ENCODE measurements at places on chromosomes 3 and 15. TPM values are rescaled to one million over a fixed set of nuclear protein-coding genes. Genes with fewer than 3 reads are reported as not detected.

Gene CCDC39
- 2.2 TPM for total RNA-seq

Gene GANC
- 122 TPM for total RNA-seq

- no peak overlapping the region for H3K27ac ChIP-seq
- peaks cover 5% of the 10 kb centered on the region for H3K4me1 ChIP-seq
- DNase-seq = no peak
- peaks cover 10% of the 10 kb centered on the region for H3K36me3 ChIP-seq
- H3K4me3 ChIP-seq = no peak overlapping the region
These were observed 65.3 kb downstream of the MEIS2 start for GRCh38 chr15:37034835-37035748.

- no peaks in the 10 kb centered on the region for H3K36me3 ChIP-seq
- H3K4me1 ChIP-seq = no peaks in the 10 kb centered on the region
- DNase-seq = no peak
- H3K27me3 ChIP-seq = no peaks in the 10 kb centered on the region
These were observed 1016.0 kb downstream of the MCTP2 start for GRCh38 chr15:95247071-95247984.

- no peak overlapping the region for H3K27ac ChIP-seq
- no peak for DNase-seq
- H3K4me1 ChIP-seq = no peaks in the 10 kb centered on the region
- H3K36me3 ChIP-seq = no peaks in the 10 kb centered on the region
These were observed 507.1 kb downstream of the IGSF11 start for GRCh38 chr3:118527514-118528044.

GRCh38 chr3:119359476-119360326 lies 65.5 kb downstream of the ARHGAP31 start:
- DNase-seq = no peak
- peaks cover 59% of the 10 kb centered on the region for H3K4me1 ChIP-seq
- no peaks in the 10 kb centered on the region for H3K36me3 ChIP-seq
- H3K4me3 ChIP-seq = no peak overlapping the region
- H3K27ac ChIP-seq = no peak overlapping the region

GRCh38 chr15:41804361-41804760 lies 23.5 kb upstream of the JMJD7 start:
- H3K27me3 ChIP-seq = no peaks in the 10 kb centered on the region
- H3K27ac ChIP-seq = no peak overlapping the region
- H3K36me3 ChIP-seq = peaks cover 19% of the 10 kb centered on the region
- H3K4me1 ChIP-seq = no peaks in the 10 kb centered on the region
- no peak for DNase-seq

GRCh38 chr3:131883711-131884407 lies 151.0 kb downstream of the CPNE4 start:
- no peak for DNase-seq
- no peaks in the 10 kb centered on the region for H3K27me3 ChIP-seq
- no peaks in the 10 kb centered on the region for H3K4me1 ChIP-seq
- no peaks in the 10 kb centered on the region for H3K36me3 ChIP-seq

GRCh38 chr15:58443308-58443707 lies 11.5 kb downstream of the LIPC start:
- H3K27ac ChIP-seq = no peak overlapping the region
- H3K27me3 ChIP-seq = no peaks in the 10 kb centered on the region
- no peak for DNase-seq
- peaks cover 33% of the 10 kb centered on the region for H3K4me1 ChIP-seq

GRCh38 chr3:151278230-151278629 lies at the start of gene P2RY14:
P2RY14 (minus strand) TSS chr3:151278542; CDS start chr3:151214316, 64,226 bp downstream.
- no peak within 1 kb of the TSS for H3K4me3 ChIP-seq
- DNase-seq = no peak
- H3K36me3 ChIP-seq = no peaks in the 10 kb centered on the region

GRCh38 chr3:113186566-113186965 lies 24.8 kb upstream of the BOC start:
- H3K27me3 ChIP-seq = no peaks in the 10 kb centered on the region
- DNase-seq = no peak
- H3K27ac ChIP-seq = no peak overlapping the region
- H3K4me1 ChIP-seq = no peaks in the 10 kb centered on the region
- H3K4me3 ChIP-seq = no peak overlapping the region

- no peak for DNase-seq
- peak overlapping the region; percentile 87 for H3K27ac ChIP-seq
- peaks cover 13% of the 10 kb centered on the region for H3K4me1 ChIP-seq
These were observed 635 bp downstream of the TUBGCP5 start for GRCh38 chr15:23038726-23039142.

DNA sequence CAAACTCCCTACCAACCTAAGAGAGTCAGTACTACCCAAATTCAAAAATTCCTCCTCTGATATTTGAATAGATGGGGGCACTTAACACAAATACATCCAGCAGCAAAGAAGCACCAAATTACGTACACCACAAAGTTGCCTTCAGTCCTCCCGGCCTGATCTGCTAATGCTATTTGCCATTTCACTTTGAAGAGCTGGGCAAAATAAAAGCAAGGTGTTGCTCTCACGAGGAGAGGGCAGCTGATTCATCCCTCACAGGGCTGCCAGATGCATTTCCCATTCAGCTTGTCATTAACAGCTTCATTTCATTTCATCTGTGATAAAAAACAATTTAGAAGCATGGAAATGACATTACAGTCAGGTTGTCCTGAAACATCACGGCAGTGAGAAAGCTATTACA lies 283.4 kb upstream of the VEPH1 start:
- H3K4me3 ChIP-seq = no peak overlapping the region
- no peaks in the 10 kb centered on the region for H3K36me3 ChIP-seq
- no peak overlapping the region for H3K27ac ChIP-seq
- H3K4me1 ChIP-seq = peaks cover 6% of the 10 kb centered on the region
- DNase-seq = no peak

DNA sequence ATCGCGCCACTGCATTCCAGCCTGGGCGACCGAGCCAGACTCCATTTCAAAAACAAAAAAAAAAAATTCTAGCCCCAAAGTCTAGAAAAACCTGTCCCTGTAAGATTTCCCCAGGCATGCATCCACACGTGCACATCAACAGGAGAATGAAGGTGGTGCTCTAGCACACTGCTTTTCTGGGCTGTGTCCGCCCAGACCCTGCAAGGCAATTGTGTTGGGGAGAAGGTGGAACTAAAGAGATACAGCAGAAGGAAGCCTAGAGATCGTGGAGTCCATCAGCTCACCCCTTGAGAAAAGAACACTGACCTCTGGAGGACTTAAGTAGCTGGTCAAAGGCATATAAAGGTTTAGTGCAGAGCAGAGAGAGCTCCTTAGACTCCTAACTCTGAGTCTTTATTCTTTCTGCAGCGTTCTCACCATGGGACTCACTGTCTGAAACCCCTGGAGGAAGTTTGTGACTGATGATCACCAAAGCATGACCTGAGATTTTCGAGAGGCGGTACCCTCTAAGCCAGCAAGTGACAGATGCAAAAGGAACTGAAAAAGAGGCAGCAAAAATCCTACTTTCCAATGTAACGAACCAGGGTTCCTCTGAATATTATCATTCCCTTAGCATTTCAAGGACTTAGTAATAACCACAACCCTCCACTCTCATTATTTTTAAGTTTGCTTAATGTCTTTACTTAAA lies 179.8 kb downstream of the MEX3B start:
- DNase-seq = no peak
- no peak overlapping the region for H3K4me3 ChIP-seq
- H3K27ac ChIP-seq = no peak overlapping the region
- no peaks in the 10 kb centered on the region for H3K36me3 ChIP-seq

- H3K36me3 ChIP-seq = no peaks in the 10 kb centered on the region
- no peak overlapping the region for H3K4me3 ChIP-seq
- H3K27me3 ChIP-seq = no peaks in the 10 kb centered on the region
These were observed 111.2 kb downstream of the XXYLT1 start for GRCh38 chr3:195159814-195160165.

DNA sequence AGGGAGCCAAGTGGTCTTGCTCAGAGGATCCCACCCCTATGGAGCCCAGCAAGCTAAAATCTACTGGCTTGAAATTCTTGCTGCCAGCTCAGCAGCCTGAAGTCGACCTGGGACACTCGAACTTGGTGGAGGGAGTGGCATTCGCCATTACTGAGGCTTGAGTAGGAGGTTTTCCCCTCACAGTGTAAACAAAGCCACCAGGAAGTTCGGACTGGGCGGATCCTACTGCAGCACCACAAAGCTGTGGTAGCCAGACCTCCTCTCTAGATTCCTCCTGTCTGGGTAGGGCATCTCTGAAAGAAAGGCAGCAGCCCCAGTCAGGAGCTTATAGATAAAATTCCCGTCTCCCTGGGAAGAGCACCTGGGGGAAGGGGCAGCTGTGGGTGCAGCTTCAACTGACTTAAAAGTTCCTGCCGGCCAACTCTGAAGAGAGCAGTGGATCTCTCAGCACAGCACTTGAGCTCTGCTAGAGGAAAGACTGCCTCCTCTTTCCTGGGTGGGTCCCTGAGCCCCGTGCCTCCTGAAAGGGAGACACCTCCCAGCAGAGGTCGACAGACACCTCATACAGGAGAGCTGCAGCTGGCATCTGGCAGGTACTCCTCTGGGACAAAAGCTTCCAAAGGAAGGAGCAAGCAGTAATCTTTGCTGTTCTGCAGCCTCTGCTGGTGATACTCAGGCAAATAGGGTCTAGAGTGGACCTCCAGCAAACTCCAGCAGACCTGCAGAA lies 576.3 kb upstream of the NECTIN3 start:
- H3K27ac ChIP-seq = no peak overlapping the region
- H3K27me3 ChIP-seq = no peaks in the 10 kb centered on the region
- no peaks in the 10 kb centered on the region for H3K36me3 ChIP-seq
